Aorta (tissue), 5 donors: ENCODE measurements at places on chromosomes 4 and X. TPM values are rescaled to one million over a fixed set of nuclear protein-coding genes. Genes with fewer than 3 reads are reported as not detected.

GRCh38 chr4:113325876-113326615 lies 276.6 kb downstream of the ANK2 start:
- DNase-seq: no peak

Gene NDP
- 0.24 TPM for total RNA-seq

- DNase-seq: no peak
Measured at GRCh38 chrX:22118161-22118830, 86.2 kb downstream of the PHEX start.

DNA sequence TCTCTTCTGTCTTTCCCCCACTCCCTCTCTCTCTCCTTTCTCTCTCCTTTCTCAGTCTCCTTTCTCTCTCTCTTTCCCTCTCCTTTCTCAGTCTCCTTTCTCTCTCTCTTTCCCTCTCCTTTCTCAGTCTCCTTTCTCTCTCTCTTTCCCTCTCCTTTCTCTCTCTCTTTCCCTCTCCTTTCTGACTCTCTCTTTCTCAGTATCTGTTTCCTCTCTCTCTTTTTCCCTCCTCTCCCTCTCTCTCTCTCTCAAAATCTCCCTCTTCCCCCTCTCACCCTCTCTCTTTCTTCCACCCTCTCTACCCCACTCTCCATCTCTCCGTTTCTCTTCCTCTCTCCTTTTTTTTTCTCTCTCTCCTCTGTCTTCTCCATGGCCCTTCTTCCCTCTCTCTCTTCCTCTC lies 258.8 kb downstream of the ASMT start:
- no peak for DNase-seq

Gene ELOVL6
- total RNA-seq: 3.9 TPM

Gene OSTC
- total RNA-seq: 63.5 TPM

- no peak for DNase-seq
Measured at GRCh38 chrX:32825009-32825408, 386.3 kb downstream of the DMD start.

Gene ADGRG4
- 0.32 TPM for total RNA-seq

DNA sequence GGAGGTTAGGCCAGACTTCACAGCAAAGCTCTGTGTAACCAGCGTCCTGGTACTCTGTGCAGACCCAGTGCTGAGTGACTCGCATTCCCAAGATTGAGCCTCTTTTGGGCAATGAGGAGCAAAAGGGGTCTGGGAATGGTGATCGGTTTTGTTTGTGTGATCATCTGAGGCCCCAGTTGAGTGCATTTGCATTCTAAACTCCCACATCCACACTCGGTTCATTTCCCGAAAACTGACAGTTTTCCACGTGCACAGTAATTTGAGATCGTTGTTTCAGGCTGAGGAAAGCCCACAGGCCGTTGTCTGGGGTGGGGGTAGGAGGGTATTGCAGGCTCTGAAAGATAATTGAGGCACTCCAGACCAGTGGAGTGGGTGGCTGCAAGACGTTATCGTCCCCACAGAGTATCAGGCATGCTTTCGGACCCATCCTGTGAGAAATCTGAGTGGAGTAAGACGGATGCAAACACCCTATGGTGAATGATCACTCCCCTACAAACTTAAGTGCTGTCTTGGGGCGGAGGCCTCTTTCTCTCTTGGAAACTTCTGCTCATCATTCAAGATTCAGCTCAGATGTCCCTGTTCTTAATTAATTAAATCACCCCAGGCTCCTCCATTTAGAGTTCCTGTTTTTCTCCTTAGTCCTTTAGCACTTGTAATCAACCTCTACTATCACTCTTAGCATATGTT lies 96.1 kb downstream of the AFF1 start:
- DNase-seq: no peak

Gene KLB
- total RNA-seq: not detected

DNA sequence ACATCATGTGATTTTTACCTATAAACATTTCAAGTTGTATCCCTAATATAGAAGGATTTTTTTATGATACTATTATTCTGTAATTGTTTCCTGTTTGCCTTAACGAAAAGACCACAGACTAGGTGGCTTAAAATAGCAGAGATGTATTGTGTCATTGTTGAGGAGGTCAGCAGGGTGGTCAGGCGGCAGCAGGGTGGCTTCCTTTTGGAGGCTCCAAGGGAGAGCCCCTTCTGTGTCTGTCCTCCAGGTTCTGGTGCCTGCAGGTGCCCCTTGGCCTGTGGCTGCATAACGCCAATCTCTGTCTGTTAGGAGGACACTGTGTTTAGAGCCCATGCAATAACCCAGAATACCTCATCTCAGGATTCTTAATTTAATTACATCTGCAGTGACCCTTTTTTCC lies 118.1 kb downstream of the TBL1X start:
- DNase-seq: no peak

- no peak for DNase-seq
Measured at GRCh38 chrX:136839196-136839595, 41.3 kb downstream of the RBMX start.

Gene CENPVL1
- not detected for total RNA-seq

GRCh38 chrX:153681175-153681574 lies 6.6 kb upstream of the SLC6A8 start:
- DNase-seq: peak; percentile 71

GRCh38 chrX:3252744-3253143 lies 93.7 kb downstream of the MXRA5 start:
- DNase-seq: peak; percentile 57

DNA sequence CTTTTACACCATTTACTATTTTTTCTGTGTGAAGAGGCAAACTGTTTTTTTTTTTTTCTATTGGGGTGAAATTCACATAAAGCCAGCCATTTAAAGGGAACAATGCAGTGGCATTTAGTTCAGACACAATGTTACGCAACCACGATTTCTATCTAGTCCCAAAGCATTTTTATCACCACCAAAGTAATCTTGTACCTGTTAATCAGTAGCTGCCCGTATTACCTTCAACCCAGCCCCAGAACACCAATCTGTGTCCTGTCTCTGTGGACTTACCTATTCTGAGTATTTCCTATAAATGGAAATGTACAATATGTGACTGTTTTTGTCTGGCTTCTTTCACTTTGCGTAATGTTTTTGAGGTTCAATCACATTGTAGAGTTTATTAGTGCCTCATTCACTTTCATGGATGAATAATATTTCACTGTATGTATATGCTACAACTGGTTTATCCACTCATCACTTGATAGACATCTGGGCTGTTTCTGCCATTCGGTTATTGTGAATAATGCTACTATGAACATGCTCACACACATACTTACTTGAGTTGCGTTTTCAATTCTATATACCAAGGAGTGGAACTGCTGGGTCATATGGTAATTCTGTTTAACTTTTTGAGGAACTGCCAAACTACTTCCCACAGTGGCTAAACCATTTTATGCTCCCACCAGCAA lies 116.2 kb downstream of the CDS1 start:
- DNase-seq: no peak

GRCh38 chr4:55561889-55562288 lies 15.2 kb upstream of the CLOCK start:
- no peak for DNase-seq

Gene FTHL17
- total RNA-seq: not detected

DNA sequence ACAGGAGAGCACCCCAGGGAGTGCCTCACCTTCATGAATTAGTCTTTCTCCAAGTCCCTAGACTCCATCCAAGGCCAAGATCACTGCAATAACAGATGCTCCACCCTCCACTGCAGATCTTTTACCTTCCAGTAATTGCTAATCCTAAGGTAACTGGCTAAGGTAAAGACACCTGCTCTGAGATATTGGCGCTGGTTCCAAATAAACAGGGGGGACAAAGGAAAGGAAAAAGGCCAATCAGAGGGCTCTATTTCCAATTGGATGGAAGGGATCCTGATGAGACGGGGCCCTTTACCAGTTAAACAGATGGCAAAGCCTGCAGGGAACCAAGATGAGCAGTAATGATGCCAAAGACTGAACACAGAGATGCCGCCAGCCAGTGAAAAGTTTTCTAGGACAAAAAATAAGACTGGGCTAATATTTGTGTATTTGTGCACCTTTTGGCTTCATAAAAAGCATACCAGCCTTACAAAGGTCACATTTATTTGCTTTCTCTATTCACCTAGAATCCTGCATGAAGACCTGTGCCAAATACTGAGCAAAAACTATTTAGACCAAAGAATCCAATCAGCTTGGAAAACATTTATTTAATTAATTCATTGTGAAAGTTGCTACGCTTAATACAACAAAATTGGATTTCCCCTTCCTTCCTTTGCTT lies 148.5 kb downstream of the PPP3CA start:
- no peak for DNase-seq

Gene LDB2
- total RNA-seq: 91.5 TPM

Gene GRPR
- 0.45 TPM for total RNA-seq

Gene CT45A5
- total RNA-seq: not detected

DNA sequence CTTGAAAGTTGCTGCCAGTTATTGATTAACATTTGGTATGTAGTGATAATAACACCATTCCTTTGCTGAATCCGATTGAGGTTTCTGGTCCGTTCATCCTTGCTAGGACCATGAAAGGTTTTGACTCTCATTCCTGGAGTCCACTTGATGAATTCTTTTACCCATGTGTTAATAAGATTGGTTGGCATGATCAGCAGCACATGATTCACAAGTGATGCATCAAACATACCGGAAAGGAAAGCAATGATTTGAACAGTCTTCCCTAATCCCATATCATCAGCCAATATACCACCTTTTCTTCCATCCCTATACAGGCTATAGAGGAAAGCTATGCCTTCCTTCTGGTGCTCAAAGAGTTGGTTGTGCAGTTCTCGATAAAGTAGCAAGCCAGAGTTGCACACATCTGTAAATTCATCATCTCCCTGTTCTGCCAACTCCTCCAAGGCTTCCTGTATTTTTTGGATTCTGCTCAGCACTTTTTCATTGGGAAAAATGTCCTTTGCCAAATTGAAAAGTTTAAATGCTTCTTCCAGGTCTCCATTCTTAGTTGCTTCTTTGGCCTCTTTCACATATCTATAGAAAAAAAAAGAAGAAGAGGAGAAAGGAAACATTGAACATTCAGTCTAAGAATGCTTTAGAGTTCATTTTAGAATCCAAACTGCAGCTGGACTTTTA lies 26.7 kb downstream of the PIN4 start:
- DNase-seq: no peak

DNA sequence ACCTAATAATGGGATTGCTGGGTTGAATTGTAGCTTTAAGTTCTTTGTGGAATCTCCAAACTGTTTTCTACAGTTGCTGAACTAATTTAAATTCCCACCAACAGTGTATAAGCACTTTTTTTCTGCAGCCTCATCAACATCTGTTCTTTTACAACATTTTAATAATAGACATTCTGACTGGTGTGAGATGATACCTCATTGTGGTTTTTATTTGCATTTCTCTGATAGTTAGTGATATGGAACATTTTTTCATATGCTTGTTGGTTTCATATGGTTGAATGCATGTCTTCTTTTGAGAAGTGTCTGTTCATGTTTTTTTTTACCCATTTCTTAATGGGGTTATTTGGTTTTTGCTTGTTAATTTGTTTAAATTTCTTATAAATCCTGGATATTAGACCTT lies 1718.9 kb downstream of the C4orf33 start:
- no peak for DNase-seq

DNA sequence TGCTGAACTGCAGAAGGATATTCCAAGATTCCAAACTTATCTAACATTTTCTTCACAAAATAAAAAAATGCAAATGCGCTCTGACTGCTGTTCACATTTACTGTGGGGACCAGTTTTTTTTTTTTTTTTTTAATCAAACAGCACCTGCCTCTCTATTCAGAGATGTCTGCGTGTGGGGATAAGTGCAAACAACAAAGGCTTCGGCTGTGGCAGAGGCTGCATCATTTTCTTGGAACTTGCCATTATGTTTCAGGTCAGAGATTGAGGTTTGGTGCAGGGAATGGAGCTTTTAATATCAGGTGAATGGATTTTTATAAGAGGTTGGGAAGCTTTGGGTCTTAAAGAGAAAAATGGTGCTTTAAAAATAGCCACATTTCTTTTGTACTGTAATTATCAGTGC lies 78.2 kb upstream of the TET2 start:
- DNase-seq: no peak

GRCh38 chrX:17544821-17545220 lies 169.8 kb downstream of the NHS start:
- DNase-seq: no peak

Gene TEC
- 9.3 TPM for total RNA-seq
